A549 treated with RU486 at 1 μM for 4 hours (cell line): ENCODE measurements at places on chromosomes 6 and 20. TPM values are rescaled to one million over a fixed set of nuclear protein-coding genes. Genes with fewer than 3 reads are reported as not detected.

AURKA gene
- total RNA-seq: 102 to 115 TPM (median 110 TPM) in 5 replicates

SLCO4A1 gene
- 5.0 to 10.1 TPM (median 7.7 TPM) in 5 replicates for total RNA-seq

SLC13A3 gene
- total RNA-seq: 0.03 to 0.13 TPM (median 0.06 TPM) in 3 of 5 replicates, not detected in the others

ZKSCAN8 gene
- total RNA-seq: 2.5 to 5.8 TPM (median 5.6 TPM) in 5 replicates

MAFB gene
- total RNA-seq: 0.05 to 0.11 TPM (median 0.07 TPM) in 5 replicates

TMEM63B gene
- total RNA-seq: 12.1 to 17.3 TPM (median 16.4 TPM) in 5 replicates

PPP1R14C gene
- total RNA-seq: 0.63 to 1.5 TPM (median 0.89 TPM) in 5 replicates

KCNK16 gene
- total RNA-seq: not detected in 5 replicates

ETV7 gene
- 0.09 to 0.24 TPM (median 0.14 TPM) in 4 of 5 replicates, not detected in the other for total RNA-seq

GSTA2 gene
- not detected in 5 replicates for total RNA-seq

CDC5L gene
- 9.9 to 17.8 TPM (median 12.7 TPM) in 5 replicates for total RNA-seq

RNF182 gene
- 2.5 to 3.7 TPM (median 3.3 TPM) in 5 replicates for total RNA-seq
